ENCODE measurements at places on chromosomes 7 and 10. TPM values are rescaled to one million over a fixed set of nuclear protein-coding genes. Genes with fewer than 3 reads are reported as not detected.

- no peak overlapping the region for H3K4me3 ChIP-seq
- no peak for DNase-seq
- H3K27ac ChIP-seq = no peak overlapping the region
- peaks cover 7% of the 10 kb centered on the region for H3K4me1 ChIP-seq
Measured at GRCh38 chr10:23075672-23076071, 19.7 kb upstream of the MSRB2 start.

Gene BRAT1
- 43.7 TPM for total RNA-seq

DNA sequence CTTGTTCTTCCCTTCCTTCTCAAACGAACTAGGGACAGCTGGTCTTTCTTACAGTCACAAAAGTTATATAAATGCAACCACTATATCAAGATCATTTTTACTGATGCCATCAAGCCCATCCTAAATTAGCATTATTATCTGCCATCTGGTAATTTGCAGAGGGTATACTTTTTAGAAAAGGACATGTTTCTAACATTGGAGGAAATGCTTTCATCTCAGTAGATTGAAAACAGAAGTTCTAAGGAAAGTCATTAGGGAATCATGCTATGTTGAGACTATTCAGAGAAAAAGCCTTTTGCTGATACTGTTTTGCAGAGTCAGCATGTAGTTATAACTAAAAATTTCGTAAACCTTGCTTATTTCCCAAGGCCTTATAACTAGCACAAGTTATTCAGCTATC, 146.7 kb downstream of the WNT2 start:
- no peak overlapping the region for H3K27ac ChIP-seq
- no peaks in the 10 kb centered on the region for H3K27me3 ChIP-seq
- no peaks in the 10 kb centered on the region for H3K4me1 ChIP-seq
- no peak for DNase-seq
- no peak overlapping the region for H3K4me3 ChIP-seq
- peaks cover 3% of the 10 kb centered on the region for H3K36me3 ChIP-seq

Gene BLNK
- total RNA-seq = 1.8 TPM

Gene MEIG1
- 3.0 TPM for total RNA-seq

- no peak for DNase-seq
- no peak overlapping the region for H3K27ac ChIP-seq
- peaks cover 15% of the 10 kb centered on the region for H3K27me3 ChIP-seq
- no peaks in the 10 kb centered on the region for H3K36me3 ChIP-seq
Measured at GRCh38 chr10:103545771-103546281, 52.3 kb downstream of the NEURL1 start.

DNA sequence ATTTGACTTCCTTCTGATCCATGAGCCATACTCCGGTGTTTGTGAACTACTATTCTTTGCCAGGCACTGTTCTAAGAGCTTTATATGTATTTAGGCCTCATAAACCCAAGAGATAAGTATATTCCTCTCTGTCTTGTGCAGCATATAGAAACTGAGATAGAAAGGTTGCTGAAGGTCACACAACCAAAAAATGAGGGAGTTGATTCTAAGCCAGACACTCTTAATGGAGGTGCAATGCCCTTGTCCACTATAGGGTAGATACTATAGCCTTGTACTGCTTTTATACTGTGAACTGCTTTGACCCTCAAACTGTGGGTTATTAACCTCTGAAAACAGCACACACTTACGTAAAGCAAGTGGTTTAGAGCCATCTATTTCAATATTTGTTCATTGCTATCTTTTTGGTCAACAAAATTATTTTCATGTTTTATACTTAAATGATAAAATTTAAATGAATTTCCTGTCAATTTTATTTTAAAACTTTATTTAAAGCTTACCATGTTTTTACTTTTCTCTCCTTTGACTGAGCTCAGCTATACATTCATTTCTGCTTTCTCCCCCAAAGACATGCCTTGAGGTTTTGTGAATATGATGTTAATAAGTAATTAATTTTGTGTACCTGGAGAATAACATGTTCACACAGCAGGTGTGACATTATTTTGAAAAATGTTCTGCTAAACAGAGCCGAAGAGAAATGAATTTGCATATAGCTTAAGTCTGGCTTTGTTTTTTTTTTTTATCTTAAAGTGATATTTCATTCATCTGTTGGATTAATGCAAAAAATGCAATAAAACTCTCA, 687.3 kb downstream of the DNAJB9 start:
- H3K27ac ChIP-seq = no peak overlapping the region
- DNase-seq = no peak
- H3K27me3 ChIP-seq = no peaks in the 10 kb centered on the region
- peaks cover 1% of the 10 kb centered on the region for H3K4me1 ChIP-seq
- H3K4me3 ChIP-seq = no peak overlapping the region

GRCh38 chr7:44218418-44219201, 17.8 kb downstream of the YKT6 start:
- H3K4me3 ChIP-seq = no peak overlapping the region
- peaks cover 3% of the 10 kb centered on the region for H3K4me1 ChIP-seq
- H3K36me3 ChIP-seq = no peaks in the 10 kb centered on the region
- H3K27ac ChIP-seq = peak overlapping the region; percentile 27
- H3K27me3 ChIP-seq = peaks cover 5% of the 10 kb centered on the region

- no peaks in the 10 kb centered on the region for H3K36me3 ChIP-seq
- peaks cover 6% of the 10 kb centered on the region for H3K4me1 ChIP-seq
- no peak overlapping the region for H3K27ac ChIP-seq
- no peak for DNase-seq
- H3K4me3 ChIP-seq = no peak overlapping the region
Measured at GRCh38 chr10:116385994-116386809, 41.4 kb upstream of the PNLIPRP3 start.

GRCh38 chr10:75972491-75973276, 541.3 kb downstream of the LRMDA start:
- no peak overlapping the region for H3K27ac ChIP-seq
- DNase-seq = no peak
- peaks cover 20% of the 10 kb centered on the region for H3K27me3 ChIP-seq
- H3K4me3 ChIP-seq = no peak overlapping the region

DNA sequence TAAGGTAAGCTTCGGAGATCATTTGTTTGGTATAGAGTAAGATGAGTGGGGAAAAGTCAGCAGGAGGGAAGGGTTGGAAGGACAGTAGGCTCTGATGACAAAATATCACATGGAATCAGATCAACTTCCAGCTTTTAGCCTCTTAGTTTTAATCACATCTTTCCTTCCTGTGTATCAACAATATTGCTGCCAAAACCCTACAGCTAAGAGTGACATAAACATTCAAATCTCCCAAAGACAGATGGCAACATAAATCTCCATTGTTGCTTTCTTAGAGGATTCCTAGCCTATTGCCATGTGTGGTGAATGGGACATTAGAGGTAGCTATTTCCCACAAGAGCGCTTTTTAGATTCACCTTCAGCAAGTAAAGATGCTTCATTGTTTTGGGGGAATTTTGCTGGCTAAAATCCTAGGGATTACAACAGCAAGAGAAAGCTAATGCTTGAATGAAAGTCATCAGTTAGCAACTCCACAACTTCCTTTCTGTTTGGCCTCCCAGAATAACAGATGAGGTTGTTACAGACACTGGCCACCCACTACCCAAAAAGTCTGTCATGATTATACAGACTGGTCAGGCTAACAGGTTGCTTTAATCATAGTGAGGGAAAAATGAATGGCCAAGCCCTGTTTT, 35.2 kb upstream of the FZD1 start:
- peaks cover 2% of the 10 kb centered on the region for H3K27me3 ChIP-seq
- no peak overlapping the region for H3K27ac ChIP-seq
- DNase-seq = no peak
- H3K4me3 ChIP-seq = no peak overlapping the region
- no peaks in the 10 kb centered on the region for H3K36me3 ChIP-seq

Data from progenitor cell of endocrine pancreas (in vitro differentiated cells).